ENCODE measurements at places on chromosomes 7 and 10.

GRCh38 chr10:67978749-67979148, 94.3 kb downstream of the SIRT1 start:
- DNase-seq = no peak

DNA sequence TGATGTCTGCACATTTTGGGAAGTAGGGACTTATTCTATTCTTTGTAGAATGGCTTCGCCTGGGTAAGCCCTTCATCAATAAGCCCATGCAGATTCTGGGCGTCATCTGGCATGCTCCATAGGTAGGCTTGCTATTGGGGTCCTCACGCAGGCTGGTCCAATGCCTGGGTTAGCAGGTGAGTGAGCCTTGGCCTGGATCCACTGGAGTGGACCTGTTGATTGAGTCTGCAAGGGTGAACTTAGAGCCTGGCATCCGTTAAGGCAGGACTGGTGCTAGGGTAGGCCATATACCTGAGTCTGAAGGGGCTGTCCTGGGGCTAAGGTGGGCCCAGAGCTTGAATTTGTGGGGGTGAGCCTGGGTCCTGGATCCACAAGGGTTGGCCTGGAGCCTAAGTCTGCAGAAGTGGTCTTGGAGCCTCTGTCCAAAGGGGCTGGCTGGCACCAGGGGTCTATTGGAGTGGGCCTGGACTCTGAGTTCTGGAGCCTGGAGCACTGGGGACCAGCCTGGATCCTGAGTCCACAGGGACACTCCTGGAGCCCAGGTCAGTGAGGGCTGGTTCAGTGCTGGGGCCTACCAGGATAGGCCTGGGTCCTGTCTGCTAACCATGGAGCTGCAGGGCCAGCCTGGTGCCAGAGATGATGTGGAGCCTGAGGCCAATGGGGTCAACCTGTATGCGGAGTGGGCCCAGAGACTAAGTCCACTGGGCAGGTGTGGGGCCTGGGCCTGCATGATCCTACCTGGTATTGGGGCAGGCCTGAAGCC, 297.7 kb downstream of the PTPRN2 start:
- no peak for DNase-seq

GRCh38 chr7:106947244-106947728, 82.2 kb downstream of the PIK3CG start:
- peak; percentile 72 for DNase-seq

- DNase-seq = no peak
These were observed 12.8 kb downstream of the PDZD7 start for GRCh38 chr10:101018118-101018599.

DNA sequence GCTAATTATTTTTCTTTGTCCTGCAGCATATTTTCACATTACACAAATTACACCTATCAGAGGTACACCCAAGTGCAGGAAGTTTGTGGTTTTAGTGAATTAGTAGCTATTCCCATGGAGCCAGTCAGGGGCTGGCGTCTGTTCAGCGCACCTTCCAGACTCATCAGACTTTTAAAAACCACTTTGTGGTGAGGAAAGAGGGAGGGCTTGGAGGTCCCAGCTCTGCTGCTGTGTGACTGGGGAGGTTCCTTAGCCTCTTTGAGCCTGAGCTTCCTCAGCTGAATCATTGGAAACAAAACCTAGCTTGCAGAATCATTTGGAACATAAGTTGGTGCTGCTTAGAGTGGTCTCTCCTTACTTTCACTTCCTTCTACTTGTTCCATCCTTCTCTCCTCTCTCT, 175.4 kb downstream of the SORCS3 start:
- DNase-seq = no peak

DNA sequence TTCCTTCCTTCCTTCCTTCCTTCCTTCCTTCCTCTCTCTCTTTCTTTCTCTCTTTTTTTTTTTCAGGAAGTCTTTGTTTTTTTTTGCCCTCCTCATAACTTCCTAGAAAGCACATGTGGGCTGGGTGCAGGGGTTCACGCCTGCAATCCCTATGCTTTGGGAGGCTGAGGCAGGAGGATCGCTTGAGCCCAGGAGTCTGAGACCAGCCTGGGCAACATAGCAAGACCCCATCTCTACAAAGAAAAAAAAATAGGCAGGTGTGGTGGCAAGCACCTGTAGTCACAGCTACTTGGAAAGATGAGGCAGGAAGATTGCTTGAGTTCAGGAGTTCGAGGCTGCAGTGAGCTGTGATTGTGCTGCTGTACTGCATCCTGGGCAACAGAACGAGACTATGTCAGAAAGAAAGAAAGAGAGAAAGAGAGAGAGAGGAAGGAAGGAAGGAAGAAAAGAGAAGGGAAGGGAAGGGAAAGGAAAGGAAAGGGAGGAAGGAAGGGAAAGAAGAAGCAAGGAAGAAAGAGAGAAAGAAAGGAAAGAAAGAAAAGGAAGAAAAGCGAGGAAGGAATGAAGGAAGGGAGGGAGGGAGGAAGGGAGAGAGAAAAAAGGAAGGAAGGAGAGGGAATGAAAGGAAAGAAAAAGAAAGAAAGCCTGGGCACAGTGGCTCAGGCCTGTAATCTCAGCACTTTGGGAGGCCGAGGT, 13.5 kb upstream of the BAIAP2L1 start:
- DNase-seq = no peak

DNA sequence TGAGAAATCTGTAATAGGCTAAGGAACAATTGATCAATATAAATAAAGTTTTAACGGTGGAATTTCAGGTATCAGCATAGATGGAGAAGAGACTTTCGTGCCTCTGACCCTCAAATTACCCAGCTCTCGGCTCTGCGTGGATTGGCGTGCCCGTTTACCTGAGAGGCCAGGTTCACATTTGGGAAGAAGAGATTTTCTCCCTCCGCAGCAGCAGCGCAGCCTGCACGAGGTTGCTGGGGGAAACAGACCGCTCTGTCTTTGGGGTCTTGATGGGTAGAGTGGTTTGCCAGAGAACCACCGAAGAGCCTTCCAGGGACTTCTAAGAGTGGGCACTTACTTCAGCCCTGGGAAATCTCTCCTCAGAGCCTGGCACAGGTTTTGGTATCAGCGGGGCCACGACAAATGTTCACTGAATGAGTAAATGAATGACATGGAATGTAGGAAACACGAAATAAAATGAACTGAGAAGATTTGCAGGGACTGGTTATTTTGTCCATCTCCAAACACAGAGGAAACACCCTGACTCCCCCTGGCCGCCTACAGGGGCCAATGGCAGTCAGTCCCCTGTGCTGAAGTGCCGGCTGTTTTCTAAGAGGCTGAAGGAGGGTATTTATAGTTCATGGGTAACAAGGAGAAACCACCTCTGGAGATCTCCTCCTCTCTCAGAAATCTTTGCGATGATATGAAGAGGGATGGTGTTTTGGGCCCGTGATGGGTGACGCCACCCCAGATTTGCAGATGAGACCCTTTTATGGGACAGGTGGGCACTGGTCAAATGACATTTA, 338.5 kb downstream of the ADARB2 start:
- DNase-seq = no peak

- peak; percentile 90 for DNase-seq
These were observed 30.2 kb downstream of the DOCK1 start for GRCh38 chr10:126935263-126935946.

DNA sequence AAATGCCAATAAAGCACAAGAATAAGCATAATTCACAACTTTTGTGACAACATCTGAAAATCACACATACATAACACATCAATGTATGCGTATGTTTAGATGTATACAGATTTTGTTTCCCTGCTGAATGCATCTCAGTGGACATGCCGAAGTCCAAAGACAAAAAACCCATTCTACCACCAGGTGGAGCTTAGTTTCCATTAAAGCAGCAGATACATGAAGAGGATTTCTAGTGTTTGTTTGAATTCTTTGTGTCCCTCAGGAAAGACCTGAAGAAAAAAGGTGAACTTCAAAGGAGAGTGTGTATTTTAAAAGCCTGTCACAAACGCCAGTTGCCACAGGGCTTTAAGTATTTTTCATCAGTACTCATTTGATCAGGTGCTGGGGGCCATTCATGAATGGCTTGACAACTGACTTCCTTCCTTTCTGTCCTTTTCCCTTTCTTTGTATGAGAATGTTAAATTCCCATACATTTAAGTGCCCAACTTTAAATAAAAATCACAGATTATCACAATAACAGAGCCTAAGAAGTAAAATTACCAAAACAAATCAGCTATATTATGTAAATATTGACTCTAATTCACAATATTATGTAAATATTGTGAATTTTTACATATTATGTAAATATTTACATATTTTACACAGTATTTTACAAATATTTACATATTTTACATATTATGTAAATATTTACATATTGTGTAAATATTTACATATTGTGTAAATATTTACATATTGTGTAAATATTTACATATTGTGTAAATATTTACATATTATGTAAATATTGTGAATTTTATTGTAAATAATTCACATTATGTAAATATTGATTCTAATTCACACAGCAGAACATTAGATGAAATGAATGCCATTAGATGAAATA, 343.0 kb downstream of the CRPPA start:
- peak; percentile 76 for DNase-seq

GRCh38 chr10:10629512-10629911, 388.2 kb upstream of the CELF2 start:
- DNase-seq = no peak

DNA sequence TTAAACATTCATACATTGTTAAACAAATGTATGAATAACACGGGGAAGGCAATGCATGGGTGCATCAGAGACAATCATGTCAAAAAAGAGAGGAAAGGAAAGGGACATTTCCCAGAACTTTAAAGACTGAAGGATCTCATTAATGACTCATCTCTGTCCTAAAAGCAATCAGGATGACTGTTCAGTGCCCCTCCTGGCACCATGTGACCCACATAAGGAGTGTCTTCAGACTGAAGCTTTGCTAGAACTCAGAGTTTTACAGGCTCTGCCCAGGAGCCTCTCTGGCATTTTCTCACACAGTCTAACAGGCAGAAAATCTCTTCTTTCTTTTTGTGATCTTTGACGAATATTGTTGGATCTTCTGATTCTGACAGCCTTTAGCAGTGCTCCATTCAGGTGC, 315.3 kb downstream of the OTUD1 start:
- peak; percentile 2 for DNase-seq

- DNase-seq = no peak
These were observed 33.8 kb downstream of the FAM53B start for GRCh38 chr10:124710266-124710881.

GRCh38 chr7:38840736-38841460, 68.1 kb downstream of the VPS41 start:
- peak; percentile 44 for DNase-seq

Measured in PC-3 (cell line).